ENCODE measurements at places on chromosomes 6 and 20.

DNA sequence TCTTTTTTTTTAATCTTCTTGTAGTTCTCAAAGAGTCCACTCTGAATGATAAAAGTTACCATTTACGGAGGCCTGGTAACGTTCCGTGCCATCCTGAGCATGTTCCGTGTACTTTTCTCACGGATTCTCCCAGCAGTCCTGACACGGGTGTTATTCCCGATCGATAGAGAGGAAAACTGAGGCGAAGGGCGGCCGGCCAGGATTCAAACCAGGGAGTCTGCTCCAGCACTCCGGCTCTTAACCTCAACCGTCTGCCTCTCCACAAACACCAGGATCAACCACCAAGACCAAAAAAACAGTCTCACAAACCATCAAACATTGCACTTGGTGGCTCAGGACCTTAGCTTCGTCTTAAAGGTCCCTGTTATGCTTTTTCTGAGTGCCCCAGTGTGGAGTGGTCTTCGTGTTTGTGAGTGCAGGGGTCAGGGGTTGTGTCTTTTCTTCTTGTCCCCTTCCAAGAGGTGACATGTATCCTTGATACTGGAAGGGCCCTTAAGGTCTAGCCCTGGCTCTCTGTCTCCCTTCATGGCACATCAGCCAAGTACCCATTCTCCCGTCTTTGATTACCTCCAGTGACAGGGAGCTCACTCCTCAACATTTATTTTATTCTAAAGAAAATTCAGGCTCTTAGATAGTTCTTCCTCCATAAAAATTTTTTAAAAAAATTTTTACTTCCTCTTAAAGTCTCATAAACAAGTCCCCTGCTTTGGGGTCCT lies 35.1 kb downstream of the SRC start:
- no peak for DNase-seq

DNA sequence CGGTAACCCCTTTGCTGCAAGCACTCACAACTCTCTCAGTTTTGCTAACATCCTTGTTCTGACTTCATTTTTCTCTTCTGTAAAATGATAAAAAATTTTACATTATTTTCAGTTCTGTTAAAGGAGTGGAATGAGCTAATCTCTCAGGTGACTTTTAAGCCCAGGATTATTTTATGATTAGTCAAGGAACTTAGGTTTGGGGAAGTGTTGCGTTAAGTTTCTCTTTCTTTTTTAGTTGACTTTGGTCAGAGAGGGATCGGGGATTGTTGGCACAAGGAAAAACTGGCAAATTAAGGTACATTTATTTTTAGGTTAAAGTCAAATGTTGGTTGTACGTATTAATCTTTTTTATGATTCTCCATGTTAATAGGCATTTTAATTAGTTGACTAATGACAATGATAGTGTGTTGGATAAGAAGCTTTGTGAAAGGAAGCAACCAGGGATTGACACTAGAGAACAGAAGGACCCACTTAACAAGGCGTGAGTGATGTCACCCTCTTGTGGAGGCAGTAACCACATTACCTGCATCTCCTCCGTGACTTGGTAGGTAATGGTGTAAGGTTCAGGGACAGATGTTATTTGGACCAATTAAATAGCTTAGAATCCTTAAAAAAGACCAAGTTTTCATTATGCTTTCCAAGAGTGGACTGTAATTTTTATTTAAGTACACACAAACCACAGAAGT lies 31.6 kb downstream of the CD83 start:
- no peak for DNase-seq

DNA sequence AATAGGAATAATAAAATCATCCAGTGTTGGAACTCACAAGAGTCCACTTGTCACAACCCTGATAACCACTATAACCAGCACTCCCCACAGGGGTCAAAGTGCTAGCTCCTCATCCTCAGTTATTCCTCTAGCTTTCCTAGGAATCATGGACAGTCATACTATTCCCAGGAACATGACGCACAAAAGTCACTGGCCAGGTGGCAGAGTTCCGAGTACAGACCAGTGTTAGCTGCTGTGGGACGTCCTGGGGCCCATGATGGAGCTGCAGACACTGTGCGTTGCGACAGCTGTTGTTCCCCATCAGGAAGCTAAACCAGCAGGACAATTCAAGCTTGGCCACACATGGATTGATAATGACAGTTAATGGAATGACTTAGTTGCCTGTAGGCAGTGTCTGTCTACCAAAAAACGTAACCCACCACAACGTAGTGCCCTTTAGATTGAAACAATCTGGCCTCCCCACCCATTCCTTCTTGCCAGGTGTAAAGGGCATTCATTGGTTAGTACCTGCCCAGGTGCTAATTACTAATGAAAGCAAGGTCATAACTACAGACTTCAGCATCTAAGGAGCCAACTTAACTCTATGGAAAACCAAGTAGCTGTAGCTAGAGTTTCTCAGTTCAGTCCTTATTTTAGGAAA lies 17.4 kb downstream of the EZR start:
- DNase-seq = no peak

DNA sequence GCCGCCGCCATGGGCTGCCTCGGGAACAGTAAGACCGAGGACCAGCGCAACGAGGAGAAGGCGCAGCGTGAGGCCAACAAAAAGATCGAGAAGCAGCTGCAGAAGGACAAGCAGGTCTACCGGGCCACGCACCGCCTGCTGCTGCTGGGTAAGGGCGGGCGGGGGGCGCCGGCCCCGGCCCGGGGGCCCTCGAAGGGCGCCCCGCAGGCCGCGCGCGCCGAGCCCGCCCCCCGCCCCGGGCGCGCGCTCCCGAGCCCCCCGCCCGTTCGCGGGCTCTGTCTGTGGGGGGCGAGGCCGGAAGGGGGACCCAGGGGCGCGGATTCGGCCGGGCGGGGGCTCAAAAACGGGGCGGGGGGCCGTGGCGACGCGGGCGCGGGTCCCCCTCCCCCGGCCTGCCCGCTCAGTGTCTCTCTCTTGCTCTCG lies 39.2 kb downstream of the GNAS start:
- no peak for DNase-seq

GRCh38 chr6:108592371-108593337 lies 31.9 kb downstream of the FOXO3 start:
- DNase-seq = no peak
